ENCODE measurements at places on chromosomes 3 and 15. TPM values are rescaled to one million over a fixed set of nuclear protein-coding genes. Genes with fewer than 3 reads are reported as not detected.

DNA sequence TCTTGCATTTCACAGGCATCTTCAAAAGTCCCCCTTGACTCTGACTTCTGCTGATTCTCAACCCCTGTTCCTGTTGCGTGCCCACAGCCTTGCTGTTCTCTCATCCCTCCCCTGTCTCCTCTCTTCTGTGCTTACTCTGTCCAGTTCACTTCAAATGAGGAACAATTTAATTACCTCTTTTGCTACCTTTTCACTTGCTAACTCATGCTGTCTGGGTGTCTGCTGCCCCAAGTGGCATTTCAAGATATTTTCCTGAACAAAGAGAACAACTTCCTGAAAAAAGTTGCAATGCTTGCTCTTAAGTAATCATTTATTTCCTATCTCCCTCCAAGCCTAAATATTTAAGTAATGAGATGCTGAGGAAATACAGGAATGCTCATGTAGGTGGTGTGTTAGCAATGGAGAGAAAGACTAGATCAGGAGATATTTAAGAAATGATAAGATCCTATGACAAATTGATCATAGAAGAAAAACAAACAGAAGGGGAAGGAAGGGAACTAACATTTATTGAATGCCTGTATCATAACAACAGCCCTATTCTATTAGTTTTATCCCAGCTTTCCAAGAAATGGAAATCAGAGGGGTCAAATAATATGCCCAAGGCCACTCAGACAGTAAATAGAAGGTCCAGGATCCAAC, 42.2 kb downstream of the SV2B start:
- H3K36me3 ChIP-seq, result no peaks in the 10 kb centered on the region
- DNase-seq, result no peak
- no peaks in the 10 kb centered on the region for H3K4me1 ChIP-seq
- peaks cover 22% of the 10 kb centered on the region for H3K27me3 ChIP-seq

DNA sequence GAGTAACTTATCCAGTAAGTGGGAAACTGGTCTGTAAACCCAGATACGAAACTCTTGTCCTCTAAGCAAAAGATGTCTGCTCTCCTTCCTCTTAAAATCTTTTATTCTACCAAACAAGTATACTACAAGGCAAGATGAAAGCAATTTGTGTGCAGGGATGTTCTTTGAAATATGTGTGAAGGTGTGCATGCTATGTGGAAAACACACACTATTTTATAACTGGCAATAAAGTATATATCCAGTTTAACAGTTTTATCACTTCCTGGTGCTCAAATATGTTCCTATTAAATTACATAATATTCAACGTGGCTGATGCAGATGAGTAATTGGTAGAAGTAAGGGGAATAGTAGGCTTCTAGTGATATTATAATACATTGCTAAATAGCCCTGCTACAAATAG, 566.5 kb downstream of the ROBO2 start:
- no peak overlapping the region for H3K4me3 ChIP-seq
- H3K36me3 ChIP-seq, result no peaks in the 10 kb centered on the region
- H3K4me1 ChIP-seq, result no peaks in the 10 kb centered on the region
- H3K27ac ChIP-seq, result no peak overlapping the region
- no peak for DNase-seq
- no peaks in the 10 kb centered on the region for H3K27me3 ChIP-seq

DNA sequence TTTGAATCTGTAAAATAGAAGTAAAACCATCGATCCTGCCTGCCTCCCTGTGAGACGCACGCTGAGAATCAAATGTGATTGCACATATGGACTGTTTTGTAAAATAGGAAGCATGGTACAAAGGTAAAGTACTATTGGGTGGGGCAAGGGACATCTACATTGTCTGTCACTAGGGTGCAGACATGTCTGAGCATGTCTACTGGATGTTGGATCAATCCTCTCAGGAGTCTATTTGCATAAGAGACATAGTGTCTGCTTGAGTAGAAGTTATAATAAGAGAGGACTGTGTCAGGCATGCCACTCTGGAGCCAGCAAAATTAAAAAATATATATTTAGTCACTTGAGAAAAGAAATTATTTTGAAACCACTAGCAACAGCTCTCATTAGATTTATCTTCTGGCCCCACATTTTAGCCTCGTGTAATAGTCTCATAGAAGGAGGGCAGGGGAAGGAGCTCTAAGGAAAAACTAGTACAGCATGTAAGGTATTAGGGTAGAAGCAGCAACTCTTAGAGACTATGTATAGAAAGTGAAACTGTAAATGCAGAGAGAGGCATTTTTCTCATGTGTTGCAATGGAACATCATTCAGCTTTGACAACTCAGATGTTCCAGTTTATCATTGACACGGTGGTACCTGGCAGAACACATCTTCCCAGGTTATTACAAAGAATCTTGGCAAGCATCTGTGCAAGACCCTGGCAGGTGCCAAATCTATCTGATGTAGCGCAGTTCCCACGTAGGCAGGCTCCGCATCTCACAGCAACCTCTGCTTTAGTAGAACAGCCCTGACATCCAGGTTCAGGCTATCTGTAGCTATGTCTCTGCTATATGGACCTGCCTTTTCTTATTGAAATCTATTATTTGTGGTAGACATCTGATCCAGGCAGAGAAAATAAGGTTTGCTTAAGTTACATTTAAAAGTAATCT, 85.2 kb upstream of the CHL1 start:
- no peak overlapping the region for H3K4me3 ChIP-seq
- H3K4me1 ChIP-seq, result no peaks in the 10 kb centered on the region
- H3K27me3 ChIP-seq, result no peaks in the 10 kb centered on the region
- H3K27ac ChIP-seq, result no peak overlapping the region
- H3K36me3 ChIP-seq, result no peaks in the 10 kb centered on the region
- no peak for DNase-seq

GRCh38 chr3:12578742-12579141, 21.9 kb downstream of the MKRN2 start:
- no peak overlapping the region for H3K27ac ChIP-seq
- no peaks in the 10 kb centered on the region for H3K27me3 ChIP-seq
- DNase-seq, result no peak
- no peak overlapping the region for H3K4me3 ChIP-seq
- H3K36me3 ChIP-seq, result peaks cover 41% of the 10 kb centered on the region

DNA sequence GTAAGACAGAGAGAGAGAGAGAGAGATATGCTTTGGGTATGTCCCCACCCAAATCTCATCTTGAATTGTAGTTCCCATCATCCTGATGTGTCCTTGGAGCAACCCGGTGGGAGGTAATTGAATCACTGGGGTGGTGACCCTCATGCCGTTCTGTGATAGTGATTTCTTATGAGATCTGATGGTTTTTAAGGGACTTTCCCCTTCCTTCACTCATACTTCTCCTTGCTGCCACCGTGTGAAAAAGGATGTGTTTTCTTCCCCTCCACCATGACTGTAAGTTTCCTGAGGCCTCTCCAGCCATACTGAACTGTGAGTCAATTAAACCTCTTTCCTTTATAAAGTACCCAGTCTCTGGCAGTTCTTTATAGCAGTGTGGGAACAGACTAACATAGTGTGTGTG, 60.3 kb downstream of the EOMES start:
- H3K27me3 ChIP-seq, result no peaks in the 10 kb centered on the region
- no peak for DNase-seq
- H3K4me3 ChIP-seq, result no peak overlapping the region
- H3K27ac ChIP-seq, result no peak overlapping the region

DNA sequence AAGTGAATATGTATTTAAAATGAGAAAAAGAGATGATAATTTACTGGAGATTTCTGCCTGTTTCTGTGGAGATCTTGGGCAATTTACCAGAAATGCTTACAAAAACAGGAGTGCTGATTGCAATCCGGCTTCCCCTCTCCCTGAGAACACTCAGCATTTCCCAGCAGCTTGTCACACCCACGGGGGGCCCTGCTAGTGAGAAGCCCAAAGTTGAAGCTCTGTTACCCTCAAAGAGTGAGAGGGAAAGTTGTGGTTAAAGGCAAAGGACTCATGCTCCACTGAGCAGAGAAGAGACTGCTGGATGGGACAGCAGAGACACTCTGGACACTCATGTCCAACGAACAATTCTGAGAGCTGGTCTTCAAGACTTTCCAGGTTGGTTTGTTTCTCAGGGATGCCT, 2.9 kb downstream of the MCTP2 start:
- H3K27ac ChIP-seq, result no peak overlapping the region
- no peak for DNase-seq
- H3K27me3 ChIP-seq, result no peaks in the 10 kb centered on the region
- H3K4me3 ChIP-seq, result no peak overlapping the region
- no peaks in the 10 kb centered on the region for H3K36me3 ChIP-seq

GRCh38 chr3:157300981-157301663, 135.5 kb upstream of the PTX3 start:
- no peaks in the 10 kb centered on the region for H3K4me1 ChIP-seq
- DNase-seq, result no peak
- H3K36me3 ChIP-seq, result no peaks in the 10 kb centered on the region
- no peaks in the 10 kb centered on the region for H3K27me3 ChIP-seq

The SPATA12 gene
- 0.22 TPM for total RNA-seq

The ASB14 gene
- total RNA-seq, result not detected

The PLCB2 gene
- total RNA-seq, result 2.8 TPM

The JMJD7 gene
- total RNA-seq, result 13.5 TPM

Measured in HCT116 (cell line).